Right renal pelvis (tissue), 4 donors: ENCODE measurements at places on chromosomes 16 and 17. TPM values are rescaled to one million over a fixed set of nuclear protein-coding genes. Genes with fewer than 3 reads are reported as not detected.

Gene GP2
- polyA plus RNA-seq, result 1.6 TPM

Gene APOH
- polyA plus RNA-seq, result 0.32 TPM

Gene USP31
- 5.7 TPM for polyA plus RNA-seq

Gene GNAO1
- 6.3 TPM for polyA plus RNA-seq

Gene MTHFSD
- 25.1 TPM for polyA plus RNA-seq

DNA sequence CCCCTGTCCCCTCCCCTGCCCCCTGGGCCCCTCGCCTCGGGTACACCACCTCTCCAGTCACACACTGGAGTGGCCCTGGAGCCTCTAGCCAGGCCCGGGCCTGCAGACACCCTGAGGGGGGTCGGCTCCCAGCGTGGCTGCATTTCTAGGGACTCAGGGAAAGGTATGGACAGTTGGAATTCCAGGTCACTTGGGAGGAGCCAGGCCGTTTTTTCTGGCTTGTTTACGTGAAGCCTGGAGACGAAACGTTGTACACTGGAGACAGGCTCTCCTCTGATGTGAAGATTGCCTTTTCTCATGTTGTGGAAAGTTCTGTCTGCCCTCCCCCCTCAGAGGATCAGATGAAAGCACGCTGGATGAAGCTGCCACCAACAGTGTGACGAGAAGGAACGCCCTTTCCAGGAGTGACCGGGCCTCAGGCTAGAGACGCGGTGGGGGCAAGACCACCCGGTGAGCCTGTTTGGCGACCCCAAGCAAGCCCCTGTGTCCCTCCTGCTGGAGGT is 4.0 kb upstream of the PPP1R27 start:
- DNase-seq, result no peak

DNA sequence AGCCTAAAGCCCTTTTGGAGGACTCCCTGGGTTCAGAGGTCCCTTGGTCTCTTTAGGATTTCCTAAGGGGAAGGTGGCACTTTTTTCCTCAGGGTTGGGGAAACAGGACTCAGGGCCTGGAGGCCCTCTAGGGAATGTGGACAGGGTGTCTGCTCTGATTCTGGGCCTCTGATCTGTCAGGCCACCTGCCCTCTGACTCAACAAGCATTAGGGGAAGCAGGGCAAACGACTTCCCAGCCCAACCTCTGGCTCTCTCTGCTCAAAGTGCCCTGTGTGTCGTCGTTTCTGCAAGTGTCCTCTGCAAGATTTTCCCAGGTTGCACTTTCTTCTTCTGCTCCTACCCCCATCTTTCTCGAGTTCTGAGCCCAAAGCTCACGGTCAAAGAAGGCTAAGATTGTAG is 6.6 kb upstream of the IGFBP4 start:
- no peak for DNase-seq

DNA sequence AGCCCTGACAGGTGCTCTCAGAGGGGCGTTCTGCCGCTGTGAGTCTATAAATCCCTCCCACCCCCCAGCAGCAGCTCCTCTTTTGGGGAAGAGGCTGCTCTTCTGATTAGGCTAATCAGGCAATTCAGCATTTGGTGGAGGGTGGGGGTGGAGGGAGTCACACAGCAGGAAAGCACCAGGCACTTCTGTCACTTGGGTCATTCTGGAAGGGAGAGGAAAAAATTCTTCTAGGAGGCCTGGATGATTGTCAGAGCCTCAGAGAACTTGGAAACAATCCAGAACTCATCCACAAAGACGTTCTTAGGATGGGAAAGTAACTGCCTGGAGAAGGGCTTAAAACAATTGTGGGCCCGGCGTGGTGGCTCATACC is 7.3 kb upstream of the SSTR2 start:
- DNase-seq, result no peak

GRCh38 chr16:29705030-29705429 is 26.1 kb downstream of the QPRT start:
- DNase-seq, result no peak

DNA sequence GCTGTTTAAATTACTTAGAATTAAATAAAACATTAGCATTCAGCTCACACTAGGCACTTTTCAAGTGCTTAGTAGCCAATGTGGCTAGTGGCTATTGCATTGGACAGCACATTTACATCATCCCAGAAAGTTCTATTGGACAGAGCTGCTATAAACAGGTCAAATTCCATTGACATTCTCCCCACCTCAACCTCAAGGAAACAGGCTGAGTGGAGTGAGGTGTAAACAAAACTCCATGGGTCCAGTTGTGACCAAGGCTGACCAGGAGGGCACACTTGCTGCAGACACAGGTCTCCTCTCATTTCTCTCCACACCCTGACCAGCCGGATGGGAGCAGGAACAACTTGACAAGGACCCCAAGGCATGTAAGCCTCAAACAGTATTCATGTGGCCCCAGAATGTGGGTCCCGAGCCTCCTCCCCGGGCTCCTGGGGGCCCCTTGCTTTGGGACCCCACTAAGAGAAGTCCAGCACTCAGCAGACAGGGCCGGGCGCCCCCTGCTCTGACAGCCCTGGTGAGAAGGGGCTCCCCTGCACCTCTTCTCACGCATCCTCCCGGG is 488 bp downstream of the C17orf113 start:
- DNase-seq, result no peak

DNA sequence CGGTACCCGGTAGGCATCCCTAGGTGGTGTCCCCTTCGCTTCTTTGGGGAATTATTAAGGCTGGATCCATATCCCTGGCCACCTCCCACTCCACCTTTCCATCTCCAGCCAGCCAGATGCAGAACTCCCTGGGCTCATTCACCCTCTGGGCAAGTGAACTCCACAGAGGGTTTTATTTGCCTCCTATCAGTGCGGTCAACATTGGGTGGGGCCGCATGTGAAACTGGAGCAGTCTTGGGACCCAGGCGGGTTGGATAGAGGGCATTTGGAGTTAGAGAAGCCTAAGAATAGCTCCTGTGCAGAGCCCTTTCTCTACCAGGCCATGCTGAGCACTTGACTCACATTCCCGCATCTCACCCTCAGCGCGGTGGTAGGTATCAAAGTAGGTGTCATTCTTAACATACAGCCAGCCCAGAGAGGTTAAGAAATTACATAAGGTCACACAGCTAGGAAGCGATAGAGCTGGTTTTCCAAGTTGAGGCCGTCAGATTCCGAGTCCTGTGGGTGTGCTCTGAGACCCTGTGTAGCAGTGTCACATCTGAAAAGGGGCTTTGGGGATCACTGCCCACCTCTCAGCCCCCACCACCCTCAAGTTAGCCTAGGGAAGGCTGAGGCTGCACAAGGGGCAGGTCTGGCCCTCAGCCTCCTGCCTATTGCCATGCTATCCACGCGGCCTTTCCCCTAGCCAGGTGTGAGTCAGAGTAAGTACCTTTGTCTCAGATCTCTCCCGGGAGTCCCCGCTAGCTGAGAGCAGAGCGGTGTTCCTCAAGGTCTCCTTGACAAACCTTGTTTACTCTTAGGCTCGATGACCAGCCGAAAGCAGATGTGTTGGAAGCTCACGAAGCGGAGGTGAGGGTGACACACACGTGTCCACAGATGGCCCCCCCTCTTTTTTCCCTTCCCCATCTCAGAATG is 26.9 kb upstream of the LGALS9 start:
- DNase-seq, result no peak
